Fibroblast of lung (primary cell): ENCODE measurements at places on chromosomes 7 and 10. TPM values are rescaled to one million over a fixed set of nuclear protein-coding genes. Genes with fewer than 3 reads are reported as not detected.

GRCh38 chr10:17113889-17114540, 15.6 kb downstream of the CUBN start:
- no peak overlapping the region for H3K4me3 ChIP-seq
- H3K27me3 ChIP-seq = no peaks in the 10 kb centered on the region
- DNase-seq = peak; percentile 48
- no peaks in the 10 kb centered on the region for H3K36me3 ChIP-seq
- H3K4me1 ChIP-seq = peaks cover 2% of the 10 kb centered on the region

CPXM2 gene
- 2.8 and 3.1 TPM in 2 replicates for polyA plus RNA-seq

DNA sequence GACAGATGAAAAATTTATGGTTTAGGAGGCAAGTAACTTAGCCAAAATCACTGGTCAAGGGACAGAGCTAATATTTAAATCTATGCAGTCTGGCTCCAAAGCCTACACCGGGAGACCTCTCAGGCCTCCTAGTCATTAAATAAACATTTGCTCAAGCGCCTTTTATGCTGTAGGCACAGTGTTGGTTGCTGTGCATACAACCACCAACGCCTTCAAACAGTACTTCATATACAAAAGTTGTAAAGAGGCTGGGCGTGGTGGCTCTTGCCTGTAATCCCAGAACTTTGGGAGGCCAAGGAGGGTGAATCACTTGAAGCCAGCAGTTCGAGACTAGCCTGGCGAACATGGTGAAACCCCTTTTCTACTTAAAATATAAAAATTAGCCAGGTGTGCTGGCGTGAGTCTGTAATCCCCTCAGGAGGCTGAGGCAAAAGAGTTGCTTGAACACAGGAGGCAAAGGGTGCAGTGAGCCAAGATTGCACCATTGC, 159.8 kb downstream of the MAGI2 start:
- peak; percentile 80 for DNase-seq
- no peak overlapping the region for H3K4me3 ChIP-seq
- H3K4me1 ChIP-seq = peaks cover 5% of the 10 kb centered on the region

- H3K4me1 ChIP-seq = peaks cover 2% of the 10 kb centered on the region
- H3K36me3 ChIP-seq = no peaks in the 10 kb centered on the region
- no peak overlapping the region for H3K27ac ChIP-seq
- DNase-seq = peak; percentile 33
- H3K4me3 ChIP-seq = no peak overlapping the region
These were observed 98.3 kb upstream of the ARHGAP21 start for GRCh38 chr10:24821986-24822385.

GPC2 gene
- polyA plus RNA-seq = 0.35 and 0.60 TPM in 2 replicates

GRCh38 chr7:33921216-33921938, 16.0 kb downstream of the BMPER start:
- H3K27me3 ChIP-seq = no peaks in the 10 kb centered on the region
- peak; percentile 87 for DNase-seq
- H3K4me1 ChIP-seq = peaks cover 21% of the 10 kb centered on the region
- no peaks in the 10 kb centered on the region for H3K36me3 ChIP-seq
- H3K4me3 ChIP-seq = no peak overlapping the region
- H3K27ac ChIP-seq = peak overlapping the region; percentile 70

DNA sequence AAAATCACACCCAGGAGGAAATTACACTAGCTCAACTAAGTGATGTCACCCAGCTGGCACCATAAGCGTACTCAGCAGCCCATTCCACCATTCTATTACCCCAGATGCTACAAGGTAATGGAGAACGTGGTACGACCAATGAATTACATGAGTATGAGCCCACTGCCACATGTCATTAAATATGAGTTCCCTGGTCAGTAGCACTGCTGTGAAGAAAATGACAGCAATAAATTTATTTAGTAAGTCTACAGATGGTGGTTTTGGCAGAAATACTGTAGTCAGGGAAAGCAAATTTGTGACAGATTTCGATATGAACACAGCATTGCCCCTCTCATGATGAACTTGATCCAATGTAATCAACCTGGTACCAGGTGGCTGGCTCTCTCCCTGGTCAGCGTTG, 154.2 kb downstream of the VWC2 start:
- no peak overlapping the region for H3K4me3 ChIP-seq
- H3K36me3 ChIP-seq = no peaks in the 10 kb centered on the region
- no peaks in the 10 kb centered on the region for H3K27me3 ChIP-seq
- H3K4me1 ChIP-seq = no peaks in the 10 kb centered on the region
- H3K27ac ChIP-seq = no peak overlapping the region

DNA sequence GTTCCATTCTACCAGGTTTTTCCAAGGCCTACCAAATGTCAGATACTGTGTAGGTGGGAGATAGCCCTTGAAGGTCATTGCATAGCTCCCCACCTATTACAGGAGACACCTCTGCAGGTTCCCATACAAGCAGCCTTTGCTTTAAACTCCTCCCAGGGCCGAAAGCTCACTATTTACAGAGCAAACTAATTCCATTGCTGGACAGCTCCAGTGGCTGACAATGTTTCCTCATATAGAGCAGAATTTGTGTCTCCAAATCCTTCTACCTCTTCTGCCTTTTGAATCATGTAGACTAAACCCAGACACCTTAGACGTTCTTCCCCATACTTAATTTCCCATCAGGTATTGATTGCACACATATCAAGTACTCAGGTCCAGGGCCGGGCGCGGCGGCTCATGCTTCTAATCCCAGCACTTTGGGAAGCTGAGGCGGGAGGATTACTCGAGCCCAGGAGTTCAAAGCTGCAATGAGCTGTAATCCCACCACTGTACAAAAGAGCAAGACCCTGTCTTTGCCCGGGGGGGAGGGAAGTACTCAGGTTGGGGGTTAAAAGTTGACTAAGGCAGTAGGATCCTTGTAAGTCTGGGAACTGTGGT, 2.1 kb downstream of the CNNM1 start:
- H3K4me3 ChIP-seq = no peak overlapping the region
- H3K4me1 ChIP-seq = no peaks in the 10 kb centered on the region
- no peak overlapping the region for H3K27ac ChIP-seq
- DNase-seq = peak; percentile 31

AGR2 gene
- polyA plus RNA-seq = not detected in 2 replicates

AKR1C8 gene
- not detected in 2 replicates for polyA plus RNA-seq

GRCh38 chr7:95340491-95340890, 16.2 kb upstream of the PON1 start:
- DNase-seq = no peak
- no peaks in the 10 kb centered on the region for H3K36me3 ChIP-seq
- peaks cover 3% of the 10 kb centered on the region for H3K4me1 ChIP-seq
- H3K27me3 ChIP-seq = no peaks in the 10 kb centered on the region

- DNase-seq = no peak
- H3K27ac ChIP-seq = no peak overlapping the region
- H3K4me3 ChIP-seq = no peak overlapping the region
- H3K4me1 ChIP-seq = no peaks in the 10 kb centered on the region
These were observed 434.4 kb upstream of the MGMT start for GRCh38 chr10:129032372-129033313.

DNA sequence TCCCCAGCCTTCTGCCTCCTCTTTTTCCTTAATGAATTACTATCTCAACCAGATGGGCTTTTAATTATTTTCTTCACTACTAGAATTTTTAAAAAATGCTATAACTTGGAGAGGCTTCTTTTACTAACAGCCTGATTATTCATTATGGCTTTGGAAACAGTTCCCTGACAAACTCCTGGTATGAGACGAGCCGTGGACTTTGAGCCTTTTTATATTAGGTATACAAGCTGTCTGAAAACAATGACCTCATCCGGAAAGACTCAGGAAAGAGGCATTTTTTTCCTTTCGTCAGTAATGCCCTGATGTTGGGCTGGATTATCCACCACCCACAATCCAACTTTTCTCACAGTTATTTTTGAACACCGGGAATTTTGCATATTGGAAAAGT, 26.7 kb upstream of the ABLIM1 start:
- H3K36me3 ChIP-seq = no peaks in the 10 kb centered on the region
- peak; percentile 88 for DNase-seq

DNA sequence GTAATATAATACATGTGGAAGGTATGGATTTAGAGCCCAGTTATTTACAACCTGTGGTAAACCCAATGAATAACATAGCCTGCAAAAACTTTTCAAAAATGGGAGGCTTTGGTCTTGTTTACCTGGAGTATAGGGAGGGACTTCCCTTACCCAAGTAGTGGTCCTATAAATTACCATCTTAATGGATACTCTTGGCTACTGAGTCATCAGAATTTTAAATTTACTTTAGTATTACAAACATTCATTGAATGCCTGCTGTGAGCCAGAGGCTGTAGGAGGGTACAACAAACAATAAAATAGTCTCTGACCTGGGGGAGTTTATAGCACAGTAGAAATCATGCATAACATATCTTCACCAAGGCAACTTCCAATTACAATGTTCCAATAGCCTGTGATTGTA, 365.1 kb downstream of the BBS9 start:
- no peaks in the 10 kb centered on the region for H3K36me3 ChIP-seq
- no peak overlapping the region for H3K4me3 ChIP-seq
- H3K27me3 ChIP-seq = no peaks in the 10 kb centered on the region
- no peak for DNase-seq

GRID2IP gene
- not detected in 2 replicates for polyA plus RNA-seq

DNA sequence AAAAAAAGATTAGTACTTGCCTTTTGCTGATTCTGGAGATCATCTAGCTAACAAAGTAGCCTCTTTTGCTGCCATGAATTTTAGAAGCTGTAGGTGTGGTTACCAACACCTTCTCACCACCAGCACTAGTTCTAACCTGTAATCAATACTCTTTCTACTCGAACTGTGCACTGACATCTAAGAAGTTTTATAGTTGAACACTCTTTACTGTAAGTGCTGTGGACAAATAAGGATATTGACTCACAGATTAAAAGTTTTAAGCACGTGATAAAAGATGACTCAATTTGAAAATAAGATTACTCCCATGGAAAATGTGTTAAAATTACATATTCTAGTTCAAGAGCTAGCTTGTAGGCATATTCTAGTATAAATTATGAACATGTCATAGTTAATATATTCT, 89.9 kb downstream of the REEP3 start:
- H3K36me3 ChIP-seq = no peaks in the 10 kb centered on the region
- H3K27ac ChIP-seq = peak overlapping the region; percentile 6
- H3K4me1 ChIP-seq = peaks cover 7% of the 10 kb centered on the region

DNA sequence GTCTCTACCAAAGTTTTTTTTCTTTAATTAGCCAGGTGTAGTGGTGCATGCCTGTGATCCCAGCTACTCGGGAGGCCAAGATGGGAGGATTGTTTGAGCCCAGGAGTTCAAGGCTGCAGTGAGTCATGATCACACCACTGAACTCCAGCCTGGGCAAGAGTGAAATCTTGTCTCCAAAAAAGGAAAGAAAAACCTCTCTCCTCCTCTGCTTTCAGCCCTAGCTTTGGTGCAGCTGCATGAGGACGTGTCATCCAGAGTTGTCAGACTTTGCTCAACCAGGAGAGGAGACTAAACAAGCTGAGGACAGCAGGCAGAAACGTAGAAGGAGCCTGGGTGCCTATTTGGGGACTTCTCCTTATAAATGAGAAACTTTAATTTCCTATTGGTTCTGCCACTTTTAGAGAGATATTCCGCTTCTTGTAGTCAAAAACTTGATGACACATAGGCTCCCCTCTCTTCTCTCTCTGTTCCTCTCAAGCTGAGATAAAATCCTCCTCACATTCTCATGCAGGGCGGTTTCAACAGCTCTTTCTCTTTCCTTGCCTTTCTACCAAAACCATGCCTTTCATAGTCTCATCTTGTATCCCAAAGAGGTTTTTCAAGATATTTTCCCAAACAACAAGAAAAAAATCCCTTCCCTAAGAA, 205.4 kb downstream of the ARHGAP12 start:
- H3K27me3 ChIP-seq = peaks cover under 1% of the 10 kb centered on the region
- H3K27ac ChIP-seq = no peak overlapping the region
- peaks cover 2% of the 10 kb centered on the region for H3K4me1 ChIP-seq
- H3K4me3 ChIP-seq = no peak overlapping the region

DNA sequence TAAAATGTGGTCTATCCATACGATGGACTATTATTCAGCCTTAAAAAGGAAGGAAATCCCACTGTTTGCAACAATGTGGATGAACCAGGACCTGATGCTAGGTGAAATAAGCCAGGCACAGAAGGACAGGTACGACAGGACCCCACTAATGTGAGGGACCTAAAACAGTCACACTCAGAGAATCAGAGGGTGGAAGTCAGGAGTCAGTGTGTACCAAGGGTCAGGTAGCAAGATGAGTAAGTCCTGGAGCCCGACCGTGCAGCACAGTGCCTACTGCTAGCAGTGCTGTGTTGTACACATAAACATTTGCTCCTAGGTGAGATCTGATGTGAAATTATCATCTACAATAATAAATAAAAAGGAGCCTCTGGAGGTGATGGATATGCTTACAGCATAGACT, 322.3 kb downstream of the GLRX3 start:
- DNase-seq = no peak
- H3K27ac ChIP-seq = no peak overlapping the region
- no peak overlapping the region for H3K4me3 ChIP-seq
- no peaks in the 10 kb centered on the region for H3K36me3 ChIP-seq

DNA sequence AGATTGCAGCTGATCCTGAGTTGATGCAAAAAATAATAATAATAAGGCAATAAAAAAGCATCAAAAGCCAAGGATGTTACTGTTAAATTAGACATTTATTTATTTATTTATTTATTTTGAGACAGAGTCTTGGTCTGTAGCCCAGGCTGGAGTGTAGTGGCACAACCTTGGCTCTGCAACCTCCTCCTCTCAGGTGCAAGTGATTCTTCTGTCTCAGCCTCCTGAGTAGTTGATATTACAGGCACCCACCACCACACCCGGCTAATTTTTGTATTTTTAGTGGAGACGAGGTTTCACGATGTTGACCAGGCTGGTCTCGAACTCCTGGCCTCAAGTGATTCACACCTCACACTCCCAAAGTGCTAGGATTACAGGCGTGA, 465.5 kb upstream of the NRP1 start:
- H3K27ac ChIP-seq = no peak overlapping the region
- no peak for DNase-seq
- no peak overlapping the region for H3K4me3 ChIP-seq
- H3K4me1 ChIP-seq = no peaks in the 10 kb centered on the region
- H3K36me3 ChIP-seq = no peaks in the 10 kb centered on the region
- H3K27me3 ChIP-seq = no peaks in the 10 kb centered on the region

DNA sequence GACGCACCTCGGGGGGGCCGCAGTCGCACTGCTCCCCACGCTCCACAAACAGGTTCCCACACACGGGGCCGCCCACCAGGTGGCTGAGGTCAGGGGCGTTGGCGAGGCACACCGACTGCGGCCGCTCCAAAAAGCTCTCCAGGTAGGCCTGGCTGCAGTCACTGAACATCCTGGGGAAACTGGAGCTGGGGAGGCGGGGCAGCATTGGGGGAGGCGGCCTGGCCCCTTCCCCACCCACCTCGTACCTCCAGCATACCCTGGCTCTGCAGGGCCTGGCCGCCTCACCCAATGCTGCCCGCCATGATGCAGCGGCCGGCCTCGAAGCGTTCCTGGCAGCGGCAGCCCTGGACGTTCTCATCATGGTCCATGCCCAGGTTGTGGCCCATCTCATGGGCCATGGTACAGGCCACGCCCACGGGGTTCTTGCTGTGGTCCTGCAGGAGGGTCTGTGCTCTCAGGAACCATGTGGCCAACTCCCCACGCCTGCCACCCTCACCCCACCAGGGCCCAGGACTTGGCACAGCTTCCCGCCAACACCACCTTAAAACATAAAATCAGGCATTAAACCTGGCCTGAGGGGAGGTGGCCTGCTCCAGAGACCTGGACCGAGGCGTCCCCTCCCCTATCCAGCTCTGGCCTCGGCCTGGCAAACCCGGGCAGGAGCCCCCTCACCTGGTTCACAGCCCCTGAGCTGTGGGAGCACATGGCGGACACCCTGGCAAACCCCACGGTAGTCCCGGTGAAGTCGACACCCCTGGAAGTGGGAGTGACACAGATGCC, 5.0 kb downstream of the ADAM8 start:
- H3K36me3 ChIP-seq = no peaks in the 10 kb centered on the region
- H3K27me3 ChIP-seq = no peaks in the 10 kb centered on the region
- peaks cover 3% of the 10 kb centered on the region for H3K4me1 ChIP-seq
- H3K4me3 ChIP-seq = no peak overlapping the region
- DNase-seq = no peak
- no peak overlapping the region for H3K27ac ChIP-seq
